Upper lobe of right lung (tissue), 1 donor: ENCODE measurements at places on chromosomes 4 and X. TPM values are rescaled to one million over a fixed set of nuclear protein-coding genes. Genes with fewer than 3 reads are reported as not detected.

- DNase-seq = no peak
Observed at GRCh38 chr4:126267689-126268088, 952.9 kb downstream of the FAT4 start.

DNA sequence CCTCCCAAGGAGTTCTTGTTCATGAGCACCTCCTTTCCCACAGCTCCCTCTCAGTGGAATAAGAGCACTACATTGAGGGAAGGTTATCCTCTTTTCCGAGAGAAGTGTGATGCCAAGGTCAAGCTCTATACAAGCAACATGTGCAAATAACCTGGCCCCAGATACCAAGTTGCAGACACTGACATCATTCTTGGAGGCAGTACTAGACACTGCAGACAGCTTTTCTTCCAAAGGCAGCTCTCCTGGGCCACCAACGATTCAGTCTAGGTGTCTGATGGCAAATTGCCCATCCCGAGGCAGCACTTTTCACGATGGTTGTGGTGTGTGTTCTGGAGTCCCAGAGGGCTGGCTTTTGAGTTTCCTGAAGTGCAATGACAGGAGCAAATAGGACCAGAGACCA is 384.9 kb downstream of the TLL1 start:
- DNase-seq = no peak

GRCh38 chrX:41516999-41517765 is 70.0 kb downstream of the NYX start:
- DNase-seq = no peak

DNA sequence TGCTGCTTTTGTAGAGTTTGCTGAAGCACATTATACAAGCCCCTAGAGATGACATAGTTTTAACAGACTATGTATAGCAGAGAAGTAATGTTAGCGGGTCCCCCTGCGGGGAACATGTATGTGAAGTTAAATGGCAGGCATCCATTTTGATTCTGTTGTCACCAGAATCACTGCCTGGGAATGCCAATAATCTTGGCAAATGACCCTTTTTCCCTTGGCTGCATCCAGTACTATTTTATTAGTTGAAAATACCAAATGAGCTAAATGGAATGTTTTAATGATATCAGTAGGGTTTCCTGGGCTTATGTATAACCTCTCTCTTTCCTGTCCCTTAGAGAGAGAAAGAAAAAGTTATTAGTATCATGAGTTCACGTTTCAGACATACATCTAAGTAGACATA is 93.6 kb downstream of the LIMCH1 start:
- no peak for DNase-seq

DNA sequence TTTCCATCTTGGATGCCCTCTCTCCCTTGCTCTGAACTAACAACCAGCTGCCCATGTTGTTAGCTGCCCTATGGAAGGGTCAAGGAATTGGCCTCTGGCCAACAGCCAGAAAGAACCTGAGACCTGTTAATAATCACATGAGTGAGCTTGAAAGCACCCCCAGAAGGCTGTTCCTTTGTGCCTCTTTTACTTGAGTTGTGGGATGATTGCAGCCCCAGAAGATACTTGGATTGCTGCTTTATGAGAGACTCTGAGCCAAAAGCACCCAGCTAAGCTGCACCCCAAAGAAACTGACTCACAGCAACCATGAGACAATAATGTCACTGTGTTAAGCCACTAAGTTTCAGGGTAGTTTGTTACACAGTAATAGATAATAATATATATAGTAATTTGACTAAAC is 73.3 kb downstream of the FRYL start:
- no peak for DNase-seq

GRCh38 chr4:25795566-25796454 is 67.0 kb downstream of the SEL1L3 start:
- DNase-seq = no peak

GRCh38 chrX:14590216-14590615 is 60.9 kb downstream of the GLRA2 start:
- DNase-seq = no peak

- DNase-seq = no peak
Observed at GRCh38 chr4:105588252-105588651, 35.8 kb downstream of the ARHGEF38 start.

- DNase-seq = no peak
Observed at GRCh38 chr4:75919920-75920319, 17.7 kb upstream of the PPEF2 start.

GRCh38 chr4:107711831-107712230 is 8.2 kb downstream of the PAPSS1 start:
- no peak for DNase-seq

- no peak for DNase-seq
Observed at GRCh38 chr4:139933541-139933940, 220.4 kb downstream of the MAML3 start.

- DNase-seq = no peak
Observed at GRCh38 chr4:4440333-4441061, 53.6 kb downstream of the NSG1 start.

DNA sequence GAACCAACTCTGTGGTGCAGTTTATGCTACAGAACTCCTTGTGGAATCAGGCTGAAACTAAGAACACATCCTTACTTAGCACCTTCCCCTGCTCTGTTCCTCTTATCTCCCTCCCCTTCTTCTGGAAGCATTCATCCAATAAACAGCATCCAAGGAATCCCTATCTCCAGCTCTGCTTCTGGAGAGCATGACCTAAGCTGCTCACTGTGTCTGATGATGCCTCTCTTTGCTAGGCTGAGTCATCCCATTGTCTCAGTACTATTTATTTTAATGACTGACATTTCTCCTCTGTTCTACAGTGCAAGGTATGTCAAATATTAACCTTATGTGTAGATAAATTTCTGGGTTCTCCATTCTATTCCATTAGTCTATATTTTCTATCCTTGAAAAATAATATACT is 71.2 kb downstream of the BEND2 start:
- no peak for DNase-seq

ARMCX4 gene
- 13.1 TPM for total RNA-seq

TSPYL2 gene
- 44.4 TPM for total RNA-seq

STAP1 gene
- 1.7 TPM for total RNA-seq

CNGA1 gene
- not detected for total RNA-seq

SFRP2 gene
- 12.5 TPM for total RNA-seq
